Lung microvascular endothelial cell (primary cell): ENCODE measurements at places on chromosomes 6 and 20. TPM values are rescaled to one million over a fixed set of nuclear protein-coding genes. Genes with fewer than 3 reads are reported as not detected.

- DNase-seq = no peak
Observed at GRCh38 chr6:167996424-167997199, 859 bp upstream of the KIF25 start.

GRCh38 chr20:36113566-36114250 is 40.8 kb upstream of the EPB41L1 start:
- DNase-seq = no peak

DNA sequence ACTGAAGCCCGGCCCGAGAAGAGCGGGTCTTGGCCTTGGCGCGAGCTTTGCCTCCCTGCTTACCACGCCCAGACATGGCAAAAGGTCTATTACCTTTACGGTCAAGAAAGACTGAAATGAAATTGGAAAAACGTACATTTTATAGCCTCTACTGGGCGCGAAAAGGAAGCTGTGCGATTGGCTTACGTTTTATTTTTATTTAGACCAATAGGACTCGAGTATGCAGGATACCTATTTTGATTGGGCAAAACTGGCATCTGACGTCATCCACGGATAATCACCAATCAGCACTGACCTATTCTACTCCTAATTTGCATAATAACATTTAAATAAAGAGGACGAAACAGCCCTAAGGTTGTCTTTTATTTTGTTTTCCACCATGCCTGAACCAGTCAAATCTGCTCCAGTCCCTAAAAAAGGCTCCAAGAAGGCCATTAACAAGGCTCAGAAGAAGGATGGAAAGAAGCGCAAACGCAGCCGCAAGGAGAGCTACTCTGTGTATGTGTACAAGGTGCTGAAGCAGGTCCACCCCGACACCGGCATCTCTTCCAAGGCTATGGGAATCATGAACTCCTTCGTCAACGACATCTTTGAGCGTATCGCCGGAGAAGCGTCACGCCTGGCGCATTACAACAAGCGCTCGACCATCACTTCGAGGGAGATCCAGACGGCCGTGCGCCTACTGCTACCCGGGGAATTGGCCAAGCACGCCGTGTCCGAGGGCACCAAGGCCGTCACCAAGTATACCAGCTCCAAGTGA is 97.4 kb downstream of the OR2B2 start:
- peak; percentile 96 for DNase-seq

DNA sequence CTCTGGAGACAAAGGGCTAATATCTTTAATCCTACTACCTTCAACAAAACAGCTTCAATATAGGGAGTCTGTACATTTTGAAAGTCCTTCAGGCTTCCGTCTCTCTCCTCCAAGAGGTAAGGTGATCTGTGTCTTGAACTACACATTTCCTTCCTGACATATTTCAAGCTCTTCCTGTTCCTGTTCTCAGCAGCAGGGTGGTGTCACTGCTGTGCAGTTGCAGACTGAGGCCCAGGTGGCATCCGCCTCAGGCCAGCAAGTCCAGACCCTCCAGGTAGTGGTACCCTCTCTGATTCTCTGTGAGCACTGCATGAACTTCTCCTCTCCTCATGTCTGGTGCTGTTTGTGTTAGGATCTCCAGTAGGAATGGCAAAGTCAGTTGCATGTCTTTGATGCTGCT is 7.8 kb downstream of the NFYA start:
- DNase-seq = no peak

GRCh38 chr20:32190616-32191415 is 16.7 kb downstream of the PLAGL2 start:
- DNase-seq = no peak

Gene ZKSCAN4
- 3.1 and 4.0 TPM in 2 replicates for total RNA-seq

Gene LY6G6C
- not detected in 2 replicates for total RNA-seq
